ENCODE measurements at places on chromosomes 16 and 17.

- DNase-seq, result peak; percentile 53
These were observed 69.9 kb downstream of the ABR start for GRCh38 chr17:1109606-1110540.

DNA sequence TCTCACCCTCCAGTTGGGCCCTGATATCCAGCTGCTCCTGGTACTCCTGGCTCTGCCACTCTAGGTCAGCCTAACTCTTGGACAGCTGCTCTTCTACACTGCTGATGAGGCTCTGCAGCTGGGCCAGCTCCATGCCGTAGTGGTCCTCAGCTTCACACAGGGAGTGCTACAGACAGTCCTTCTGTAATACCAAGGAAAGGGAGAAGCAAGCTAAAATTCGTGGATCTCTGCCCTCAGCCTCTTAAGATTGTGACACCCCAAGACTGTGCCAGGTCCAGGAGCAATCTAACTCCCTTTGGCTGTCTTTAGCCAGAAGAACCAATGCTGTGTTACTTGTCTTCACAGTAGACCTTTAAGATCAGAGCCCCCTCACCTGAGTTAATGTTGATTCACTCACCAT lies 7.7 kb upstream of the KRT38 start:
- no peak for DNase-seq

- no peak for DNase-seq
These were observed 39.6 kb upstream of the USP7 start for GRCh38 chr16:9003322-9003721.

DNA sequence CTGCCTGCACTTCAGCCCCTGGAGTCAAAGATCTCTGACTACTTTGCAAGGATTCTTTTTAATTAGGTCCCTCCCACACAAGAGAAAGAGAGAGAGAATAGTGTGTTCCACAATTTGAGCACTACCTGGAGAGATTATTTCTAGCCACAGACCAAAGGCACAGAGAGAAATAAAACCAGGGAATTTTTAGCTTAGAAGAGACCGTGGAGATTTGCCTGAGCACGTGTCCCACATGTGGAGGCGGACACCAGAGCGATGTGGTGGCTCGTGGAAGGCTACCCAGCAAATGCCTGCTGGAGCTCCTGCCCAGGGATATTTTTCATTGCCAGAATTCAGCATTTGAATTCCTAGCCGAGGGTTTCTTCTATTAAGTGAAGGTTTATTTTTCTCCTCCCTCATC lies 50.6 kb downstream of the MGAT5B start:
- no peak for DNase-seq

GRCh38 chr16:11389083-11389482 lies 43.8 kb downstream of the RMI2 start:
- DNase-seq, result no peak

GRCh38 chr17:72353502-72353901 lies 232.7 kb downstream of the SOX9 start:
- DNase-seq, result no peak

DNA sequence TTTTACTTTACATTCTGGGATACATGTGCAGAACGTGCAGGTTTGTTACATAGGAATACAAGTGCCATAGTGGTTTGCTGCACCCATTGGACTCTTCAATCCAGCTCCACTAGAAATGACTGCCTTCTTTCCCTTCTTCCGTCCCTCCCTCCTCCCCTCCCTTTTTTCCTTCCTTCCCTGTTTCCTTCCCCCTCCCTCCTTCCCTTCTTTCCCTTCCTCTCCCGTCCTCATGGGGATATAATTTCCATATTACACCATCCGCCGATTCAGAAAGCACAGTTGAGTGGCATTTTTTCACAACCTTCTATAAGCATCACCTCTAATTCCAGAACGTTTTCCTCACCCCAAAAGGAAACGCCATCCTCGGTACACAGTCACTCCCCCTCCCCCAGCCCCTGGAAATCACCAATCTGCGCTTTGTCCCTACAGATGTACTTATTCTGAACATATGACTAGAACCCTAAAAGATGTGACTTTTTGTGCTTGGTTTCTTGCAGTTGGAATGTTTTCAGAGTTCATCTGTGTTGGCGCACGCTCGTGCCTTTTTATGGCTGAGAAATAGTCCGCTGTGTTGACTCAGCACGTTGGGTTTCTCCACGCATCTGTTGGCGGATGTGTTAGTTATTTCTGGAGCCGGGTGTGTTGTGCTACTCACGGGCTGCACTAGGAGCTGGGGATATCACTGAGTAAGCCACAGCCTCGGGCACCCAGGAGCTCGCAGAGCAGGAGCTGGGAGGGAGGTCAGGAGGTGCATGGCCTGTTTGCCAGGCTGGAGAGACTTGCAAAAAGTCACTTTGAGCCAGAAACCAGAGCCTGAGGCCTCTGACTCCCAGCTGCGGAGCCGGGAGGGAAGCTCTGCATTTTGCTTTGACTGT lies 336.4 kb downstream of the SEC14L1 start:
- DNase-seq, result no peak

GRCh38 chr17:51097708-51098446 lies 22.8 kb downstream of the SPAG9 start:
- no peak for DNase-seq

DNA sequence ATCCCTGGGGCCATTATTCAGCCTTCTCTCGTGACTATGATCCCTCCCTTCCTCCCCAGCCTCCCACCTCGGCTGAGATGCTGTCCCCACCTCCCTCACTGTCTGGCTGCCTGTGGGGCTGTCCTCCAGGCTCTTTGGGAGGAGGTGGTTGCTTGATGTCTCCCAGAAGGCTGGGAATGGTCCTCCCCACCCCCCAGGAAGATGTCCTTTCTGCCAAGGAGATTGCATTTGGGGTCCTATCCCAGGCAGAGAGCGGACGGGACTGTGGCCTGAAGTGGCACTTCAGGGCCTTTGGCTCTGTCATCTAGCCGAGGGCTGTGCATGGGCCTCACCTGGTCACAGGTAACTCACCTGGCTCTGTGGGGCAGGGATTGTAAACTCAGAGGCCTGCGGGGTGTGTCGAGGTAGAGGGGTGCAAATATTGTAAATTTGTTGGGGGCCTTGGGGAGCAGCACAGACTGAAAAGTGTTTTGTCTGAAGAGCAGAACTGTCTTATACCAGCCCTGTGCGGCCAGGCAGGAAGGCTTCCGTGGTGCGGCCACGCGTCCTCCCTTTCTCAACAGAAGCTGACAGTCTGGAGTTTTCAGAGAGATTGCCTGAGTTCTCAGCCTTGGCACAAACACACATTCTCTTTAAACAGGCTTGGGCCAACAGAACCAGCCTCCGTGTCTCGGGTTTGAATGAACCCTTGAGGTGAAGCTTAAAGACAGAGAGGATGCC lies 177.9 kb downstream of the SEC14L1 start:
- DNase-seq, result no peak

DNA sequence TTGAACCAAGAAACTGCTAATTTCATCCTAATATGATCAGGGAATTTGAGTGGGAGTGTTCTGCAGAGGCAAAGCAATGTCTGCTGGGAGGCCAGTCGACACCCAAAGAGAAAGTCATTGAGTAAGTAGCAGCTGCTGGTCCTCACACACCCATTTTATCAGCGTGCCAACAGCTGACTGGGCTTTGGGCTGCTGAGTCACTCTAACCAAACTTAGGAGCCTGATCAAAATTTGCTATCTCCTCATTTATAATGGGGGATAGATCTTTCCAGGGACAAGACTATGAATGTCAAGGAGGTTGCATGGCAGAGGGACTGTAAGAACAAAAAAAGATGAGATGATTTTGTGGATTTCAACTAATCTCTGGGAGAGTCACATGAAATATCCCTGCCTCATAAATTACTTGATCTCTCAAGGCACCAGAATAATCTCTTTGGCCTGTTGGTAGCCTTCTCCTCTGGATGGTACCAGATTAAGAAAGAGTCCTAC lies 32.9 kb downstream of the CPSF4L start:
- no peak for DNase-seq

DNA sequence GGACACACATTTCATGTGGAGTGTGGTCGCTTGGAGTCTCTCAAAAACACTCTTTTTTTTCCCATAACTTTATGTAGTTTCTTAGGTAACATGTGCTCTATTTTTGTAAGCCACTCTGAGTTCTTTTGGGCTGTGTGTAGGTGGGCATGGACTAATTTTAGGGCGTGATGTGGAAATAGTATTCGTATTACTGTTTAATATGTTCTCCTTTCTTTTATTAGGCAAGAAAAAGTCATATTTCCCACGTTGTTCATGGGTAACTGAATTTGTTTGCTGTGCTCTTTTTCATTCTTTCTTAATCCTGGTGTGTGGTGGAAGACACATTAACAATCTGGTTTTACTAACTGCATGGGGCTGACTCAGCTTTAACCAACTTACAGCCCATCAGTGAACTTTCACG lies 27.4 kb downstream of the NDEL1 start:
- no peak for DNase-seq

GRCh38 chr17:71779482-71779881 lies 341.3 kb upstream of the SOX9 start:
- no peak for DNase-seq

GRCh38 chr17:67557921-67558320 lies 159.8 kb upstream of the NOL11 start:
- no peak for DNase-seq

- no peak for DNase-seq
These were observed 17.4 kb upstream of the MAP3K14 start for GRCh38 chr17:45334231-45334630.

DNA sequence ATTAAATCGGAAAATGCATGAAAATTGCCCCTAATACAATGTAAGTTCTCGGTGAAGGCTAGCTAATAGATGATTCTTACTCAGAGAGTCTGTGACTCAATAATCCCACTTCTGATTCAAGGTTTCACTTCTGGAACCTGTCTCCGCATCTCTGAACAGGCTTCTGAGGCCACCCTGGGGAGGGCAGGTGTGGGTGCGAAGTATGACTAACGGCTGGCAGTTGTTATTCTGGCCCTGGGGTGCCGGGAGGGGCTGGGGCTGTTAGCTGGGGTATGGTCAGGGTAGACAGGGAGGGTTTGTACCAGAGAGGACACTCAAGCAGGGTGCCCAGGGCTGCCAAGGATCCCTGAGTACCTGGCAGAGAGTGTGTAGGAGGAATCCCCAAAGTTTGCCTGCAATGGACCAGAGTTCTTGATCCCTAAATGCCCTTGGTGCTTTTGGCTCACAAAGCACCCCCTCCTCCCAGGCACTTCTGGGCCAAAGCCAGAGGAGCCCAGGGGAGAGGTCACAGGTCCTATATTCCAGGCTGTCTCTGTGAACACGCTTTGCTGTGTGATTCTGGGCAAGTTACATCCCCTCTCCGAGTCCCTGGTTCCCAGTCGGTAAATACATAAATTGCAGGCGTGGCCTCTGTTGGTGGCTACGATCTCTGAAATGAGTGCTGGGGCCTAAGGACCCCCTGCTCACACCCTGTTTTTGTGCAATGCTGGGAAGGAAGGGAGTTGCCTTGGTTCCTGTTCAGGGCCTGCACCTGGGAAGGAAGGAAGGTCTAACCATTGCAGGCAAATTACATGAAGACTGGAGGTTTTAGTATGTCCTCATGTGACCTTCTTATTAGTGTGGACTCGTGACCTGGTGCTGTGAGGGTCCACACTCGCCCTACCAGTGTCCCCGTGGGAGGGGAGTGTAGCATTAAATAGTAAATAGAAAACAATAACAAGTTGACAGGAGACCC lies 49.9 kb upstream of the CPNE2 start:
- DNase-seq, result peak; percentile 87

GRCh38 chr16:12573730-12574383 lies 229.8 kb downstream of the CPPED1 start:
- DNase-seq, result peak; percentile 52

GRCh38 chr16:78516006-78516736 lies 416.7 kb downstream of the WWOX start:
- DNase-seq, result no peak

DNA sequence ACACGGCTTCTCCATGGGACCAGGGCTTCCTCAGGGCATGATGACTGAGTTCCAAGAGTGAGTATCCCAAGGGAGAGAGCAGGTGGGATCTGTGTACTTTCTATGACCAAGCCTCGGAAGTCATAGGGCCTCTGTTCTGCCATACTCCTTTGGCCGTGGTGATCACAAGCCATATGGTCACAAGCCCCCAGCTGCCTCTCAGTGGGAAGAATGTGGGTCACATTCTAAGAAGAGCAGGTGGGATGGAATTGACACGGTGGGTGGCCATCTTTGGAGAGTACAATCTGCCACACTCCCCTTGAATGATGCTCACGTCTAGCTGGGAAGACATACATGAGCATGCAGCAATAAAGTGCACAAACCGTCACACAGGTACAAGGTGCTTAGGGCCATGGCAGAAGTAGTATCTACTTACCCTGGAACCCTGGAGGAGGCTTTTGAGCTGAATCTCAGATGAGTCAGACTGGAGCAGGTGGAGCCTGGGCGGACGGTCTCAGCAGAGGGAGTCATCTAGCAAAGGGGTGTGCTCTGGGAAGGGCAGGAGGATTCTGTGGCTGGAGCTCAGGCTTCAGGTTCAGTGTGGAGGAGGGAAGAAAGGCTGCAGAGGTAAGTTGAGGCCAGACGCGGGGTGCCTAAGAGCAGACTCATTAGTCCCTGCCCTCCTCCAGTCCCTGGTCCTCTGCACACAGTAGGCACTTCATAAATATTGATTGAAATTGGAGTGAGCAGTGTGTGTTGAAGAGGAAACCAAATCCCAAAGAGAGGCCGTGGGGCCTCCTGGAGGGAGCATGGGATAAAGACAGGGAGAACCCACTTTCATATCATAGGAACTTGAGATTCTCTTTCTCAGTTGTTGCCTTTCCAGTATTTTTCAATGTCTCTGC lies 26.6 kb downstream of the GOSR2 start:
- no peak for DNase-seq

- peak; percentile 10 for DNase-seq
These were observed 474.4 kb downstream of the SLC39A11 start for GRCh38 chr17:72618001-72618509.

- DNase-seq, result no peak
These were observed 48.4 kb downstream of the CENPV start for GRCh38 chr17:16304830-16305229.

DNA sequence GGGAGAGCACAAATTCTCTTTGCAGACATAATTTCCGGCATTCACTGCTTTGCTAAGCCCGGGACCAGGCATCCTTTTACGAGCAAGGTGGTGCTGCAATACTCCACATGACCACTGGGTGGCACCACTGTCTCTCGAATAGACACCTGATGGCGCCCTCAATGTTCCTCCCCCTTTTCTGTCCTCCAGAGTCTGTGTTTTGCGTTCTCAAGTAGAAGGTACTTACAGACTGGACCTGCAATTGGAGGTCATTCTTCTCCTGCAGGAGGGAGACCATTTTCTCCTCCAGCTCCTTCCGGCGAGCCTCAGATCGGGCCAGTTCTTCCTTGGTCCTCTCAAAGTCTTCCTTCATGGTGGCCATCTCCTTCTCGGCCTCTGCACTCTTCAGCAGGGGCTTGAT lies 45.2 kb downstream of the MYH13 start:
- DNase-seq, result peak; percentile 17

- DNase-seq, result no peak
These were observed 27.8 kb downstream of the BCL7C start for GRCh38 chr16:30866031-30866430.

DNA sequence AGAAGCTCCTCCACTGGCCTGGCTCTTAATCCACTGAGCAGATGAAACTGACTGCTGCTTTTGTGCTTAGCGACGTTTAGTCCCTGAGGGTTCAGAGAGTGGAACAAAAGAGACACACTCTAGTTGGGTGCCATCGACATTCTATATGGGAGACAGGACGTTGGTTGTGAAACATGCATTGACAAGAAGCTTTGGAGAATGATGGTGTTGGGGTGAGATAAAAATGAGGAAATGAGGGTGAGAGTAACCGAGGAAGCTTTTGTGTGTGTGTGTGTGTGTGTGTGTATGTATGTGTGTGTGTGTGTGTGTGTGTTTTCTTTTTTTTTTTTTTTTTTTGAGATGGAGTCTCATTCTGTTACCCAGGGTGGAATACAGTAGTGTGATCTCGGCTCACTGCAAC lies 89.5 kb downstream of the ABCC1 start:
- DNase-seq, result no peak

- DNase-seq, result no peak
These were observed 8.8 kb downstream of the CTRB2 start for GRCh38 chr16:75198135-75198600.
